ENCODE measurements at places on chromosomes 2 and 18. TPM values are rescaled to one million over a fixed set of nuclear protein-coding genes. Genes with fewer than 3 reads are reported as not detected.

DNA sequence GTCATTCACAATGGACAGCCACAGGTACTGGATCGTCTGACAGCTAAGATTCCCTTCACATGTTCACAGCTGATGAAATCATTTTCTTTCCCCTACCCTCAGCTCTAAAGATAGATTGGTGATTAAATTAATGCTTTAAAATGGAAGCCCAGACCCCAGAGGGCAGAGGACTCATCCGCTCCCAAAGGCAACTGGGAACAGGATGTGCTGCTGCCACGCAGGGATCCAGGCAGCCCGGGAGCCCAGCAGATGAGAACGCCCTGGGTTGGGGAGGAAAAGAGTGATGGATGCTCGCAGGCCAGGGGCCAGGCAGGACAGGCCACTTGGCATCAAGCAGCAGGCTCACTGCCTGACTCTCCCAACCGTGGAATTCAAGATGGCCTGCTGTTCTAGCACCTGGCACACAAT is 41.3 kb downstream of the HDHD2 start:
- DNase-seq: no peak
- H3K4me1 ChIP-seq: no peaks in the 10 kb centered on the region
- no peak overlapping the region for H3K4me3 ChIP-seq
- no peaks in the 10 kb centered on the region for H3K27me3 ChIP-seq
- peaks cover 29% of the 10 kb centered on the region for H3K36me3 ChIP-seq

GRCh38 chr2:76977846-76978727 is 544.1 kb downstream of the LRRTM4 start:
- no peaks in the 10 kb centered on the region for H3K36me3 ChIP-seq
- H3K27me3 ChIP-seq: no peaks in the 10 kb centered on the region
- H3K27ac ChIP-seq: peak overlapping the region; percentile 84

GRCh38 chr2:151408788-151409600 is 708 bp upstream of the RIF1 start:
- DNase-seq: no peak
- H3K36me3 ChIP-seq: peaks cover 7% of the 10 kb centered on the region
- H3K4me3 ChIP-seq: peak overlapping the region; percentile 85
- peak overlapping the region; percentile 89 for H3K27ac ChIP-seq

GRCh38 chr18:49639643-49640391 is 78.0 kb downstream of the LIPG start:
- H3K4me1 ChIP-seq: no peaks in the 10 kb centered on the region
- H3K27ac ChIP-seq: no peak overlapping the region
- no peaks in the 10 kb centered on the region for H3K27me3 ChIP-seq
- no peak for DNase-seq

The NABP1 gene
- total RNA-seq: 15.6 TPM

DNA sequence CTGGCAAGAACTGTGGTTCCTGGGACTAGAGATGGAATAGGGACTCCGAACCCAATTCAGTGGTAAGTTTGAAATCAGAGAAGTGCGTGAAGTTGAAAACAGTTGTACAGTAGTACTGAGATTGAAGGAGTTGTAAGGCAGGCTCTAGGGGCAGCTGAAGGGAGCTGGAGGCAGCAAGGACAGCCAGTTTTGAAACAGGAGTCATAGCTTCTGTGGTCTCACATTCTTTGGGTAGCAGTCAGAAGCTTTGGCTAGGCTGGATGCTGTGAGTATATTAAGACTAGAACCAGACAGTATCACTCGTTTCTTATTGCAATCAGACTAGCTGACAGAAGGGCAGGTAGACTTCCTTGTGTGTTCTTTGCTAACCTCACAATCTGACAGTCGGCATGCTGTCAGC is 64.5 kb upstream of the ADAM23 start:
- H3K27me3 ChIP-seq: no peaks in the 10 kb centered on the region
- H3K4me3 ChIP-seq: no peak overlapping the region
- no peaks in the 10 kb centered on the region for H3K4me1 ChIP-seq
- no peaks in the 10 kb centered on the region for H3K36me3 ChIP-seq

DNA sequence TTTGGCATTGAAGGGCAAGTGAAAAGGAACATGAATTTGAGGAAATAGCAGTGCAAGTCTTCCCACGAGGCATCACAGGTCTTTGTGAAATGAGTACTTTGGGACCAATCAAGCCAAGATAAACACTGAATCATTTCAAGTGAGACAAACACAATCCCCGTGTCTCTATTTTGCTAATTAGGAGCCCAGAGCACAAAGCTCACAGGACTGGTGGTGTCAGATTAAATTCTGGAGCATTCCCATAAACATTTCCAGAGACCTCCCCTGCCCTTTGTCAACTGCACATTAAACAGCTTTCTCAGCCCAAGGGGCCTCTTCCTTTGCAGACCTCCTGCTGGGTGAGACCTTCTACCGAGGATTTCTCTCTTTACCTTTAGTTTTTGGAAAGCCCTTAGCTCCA is 50.7 kb downstream of the DAPL1 start:
- H3K4me3 ChIP-seq: no peak overlapping the region
- H3K4me1 ChIP-seq: peaks cover 19% of the 10 kb centered on the region
- H3K27me3 ChIP-seq: no peaks in the 10 kb centered on the region

DNA sequence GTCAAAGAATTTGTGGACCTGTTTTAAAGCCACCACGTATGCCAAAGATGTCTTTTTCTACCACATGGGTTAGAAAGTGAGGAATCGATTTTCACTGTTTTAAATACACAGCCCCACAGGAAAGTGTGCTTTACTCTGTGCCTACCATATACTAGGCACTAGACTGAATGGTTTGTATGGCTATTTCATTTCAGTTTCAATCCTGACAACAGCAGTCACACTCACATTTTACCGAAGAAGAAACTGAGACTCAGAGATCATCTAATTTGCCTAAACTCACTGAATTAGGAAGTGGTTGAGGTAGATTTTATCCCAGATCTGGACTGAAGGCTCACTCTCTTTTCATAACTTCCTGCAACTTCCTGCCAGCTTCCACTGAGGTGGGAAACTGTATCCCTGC is 176.4 kb downstream of the ALK start:
- no peak overlapping the region for H3K4me3 ChIP-seq
- no peak for DNase-seq
- no peak overlapping the region for H3K27ac ChIP-seq

The FAM117B gene
- total RNA-seq: 29.5 TPM

The KLHL29 gene
- 28.3 TPM for total RNA-seq

The CENPA gene
- 8.8 TPM for total RNA-seq

DNA sequence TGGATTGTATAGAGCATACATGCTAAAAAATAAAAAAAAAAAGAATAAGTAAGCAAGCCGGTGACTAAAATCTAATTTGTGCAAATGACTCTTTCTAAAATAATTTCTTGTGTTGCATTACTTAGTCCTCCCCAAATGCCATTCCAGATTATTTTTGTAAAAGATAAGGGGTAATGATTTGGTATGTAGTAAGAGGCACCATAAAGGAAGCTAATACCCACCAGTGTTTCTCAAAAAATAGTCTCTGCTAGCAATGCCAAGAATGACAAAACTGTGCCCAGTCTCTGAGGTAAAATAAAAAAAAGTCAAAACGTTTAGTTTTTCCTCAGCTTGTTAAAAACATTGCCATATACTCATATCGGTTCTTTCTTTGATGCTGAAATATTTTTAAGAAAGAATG is 2.7 kb downstream of the METTL5 start:
- no peak overlapping the region for H3K4me3 ChIP-seq
- no peak for DNase-seq
- no peak overlapping the region for H3K27ac ChIP-seq

DNA sequence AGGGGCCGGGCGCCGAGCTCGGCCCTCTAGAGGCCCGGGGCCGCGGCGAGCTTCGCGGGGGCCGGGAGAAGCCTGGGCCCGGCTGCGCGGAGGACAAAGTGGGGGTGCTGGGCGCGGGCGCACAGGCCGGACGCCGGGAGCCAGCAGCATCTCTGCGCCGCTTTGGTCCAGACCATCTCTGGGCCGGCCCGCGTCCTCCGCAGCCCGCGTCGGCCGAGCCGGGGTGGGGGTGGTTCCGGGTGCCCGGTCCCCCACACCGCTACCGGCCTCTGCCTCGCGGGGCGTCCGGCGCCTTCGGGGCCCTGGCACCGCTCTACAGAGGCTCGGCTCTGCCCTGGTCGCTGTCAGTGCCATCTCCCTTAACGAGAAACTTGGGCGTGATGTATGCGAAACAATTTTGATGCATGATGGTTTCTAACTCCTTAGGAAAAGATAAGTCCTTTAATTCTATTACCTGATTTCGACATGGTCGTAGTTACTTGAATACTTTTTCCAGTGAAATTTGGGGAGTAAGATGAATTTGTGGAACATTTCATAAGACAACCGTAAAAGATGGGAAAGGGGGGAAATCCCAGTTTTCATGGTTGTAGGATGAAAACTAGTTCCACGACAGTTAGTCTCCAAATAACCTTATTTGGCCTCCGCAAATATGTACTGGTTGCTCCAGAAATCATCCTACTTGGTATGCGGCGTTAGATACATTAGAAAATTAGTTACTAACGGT is 562 bp downstream of the TWSG1 start:
- H3K4me3 ChIP-seq: peak overlapping the region; percentile 85
- H3K36me3 ChIP-seq: peaks cover 10% of the 10 kb centered on the region
- H3K27me3 ChIP-seq: no peaks in the 10 kb centered on the region
- peak overlapping the region; percentile 78 for H3K27ac ChIP-seq
- H3K4me1 ChIP-seq: peaks cover 11% of the 10 kb centered on the region

The SMYD1 gene
- not detected for total RNA-seq

DNA sequence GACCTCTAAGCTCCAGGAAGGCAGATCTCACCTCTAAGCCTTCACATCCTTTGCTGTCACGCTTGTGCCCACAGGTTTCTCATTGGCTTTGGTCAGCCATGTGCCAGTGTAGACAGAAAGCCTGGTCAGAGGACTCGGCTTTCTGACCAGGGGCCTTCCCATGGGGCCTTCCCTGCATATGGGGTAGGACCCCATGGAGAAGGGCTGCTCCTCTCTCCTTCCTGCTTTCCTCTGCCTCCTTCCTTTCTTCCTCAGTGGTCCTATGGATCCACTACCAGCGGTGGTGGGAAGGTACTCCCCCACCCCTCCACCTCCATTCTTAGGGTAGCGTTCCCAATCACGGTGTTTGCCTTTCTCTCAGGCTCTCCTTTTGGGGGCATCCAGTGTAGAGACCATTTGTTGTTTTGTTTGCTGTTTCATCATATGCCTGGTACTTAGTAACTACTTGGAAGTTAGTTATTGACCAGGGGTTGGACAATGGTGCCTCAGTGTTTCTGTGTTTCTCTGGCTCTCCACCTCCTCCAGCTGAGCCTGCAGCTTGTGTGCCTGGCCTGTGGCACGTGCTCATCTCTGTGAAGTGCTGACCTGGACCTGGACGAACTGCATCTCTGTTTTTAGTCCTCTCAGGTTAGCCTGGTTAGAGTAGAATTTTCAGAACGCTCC is 71.6 kb downstream of the ZNF407 start:
- H3K36me3 ChIP-seq: peaks cover 8% of the 10 kb centered on the region
- no peaks in the 10 kb centered on the region for H3K27me3 ChIP-seq
- no peaks in the 10 kb centered on the region for H3K4me1 ChIP-seq
- DNase-seq: no peak

- H3K36me3 ChIP-seq: peaks cover 19% of the 10 kb centered on the region
- peak overlapping the region; percentile 38 for H3K27ac ChIP-seq
- no peak for DNase-seq
- H3K4me1 ChIP-seq: peaks cover 34% of the 10 kb centered on the region
- no peak overlapping the region for H3K4me3 ChIP-seq
These were observed 108.5 kb downstream of the STK39 start for GRCh38 chr2:168138901-168139300.

DNA sequence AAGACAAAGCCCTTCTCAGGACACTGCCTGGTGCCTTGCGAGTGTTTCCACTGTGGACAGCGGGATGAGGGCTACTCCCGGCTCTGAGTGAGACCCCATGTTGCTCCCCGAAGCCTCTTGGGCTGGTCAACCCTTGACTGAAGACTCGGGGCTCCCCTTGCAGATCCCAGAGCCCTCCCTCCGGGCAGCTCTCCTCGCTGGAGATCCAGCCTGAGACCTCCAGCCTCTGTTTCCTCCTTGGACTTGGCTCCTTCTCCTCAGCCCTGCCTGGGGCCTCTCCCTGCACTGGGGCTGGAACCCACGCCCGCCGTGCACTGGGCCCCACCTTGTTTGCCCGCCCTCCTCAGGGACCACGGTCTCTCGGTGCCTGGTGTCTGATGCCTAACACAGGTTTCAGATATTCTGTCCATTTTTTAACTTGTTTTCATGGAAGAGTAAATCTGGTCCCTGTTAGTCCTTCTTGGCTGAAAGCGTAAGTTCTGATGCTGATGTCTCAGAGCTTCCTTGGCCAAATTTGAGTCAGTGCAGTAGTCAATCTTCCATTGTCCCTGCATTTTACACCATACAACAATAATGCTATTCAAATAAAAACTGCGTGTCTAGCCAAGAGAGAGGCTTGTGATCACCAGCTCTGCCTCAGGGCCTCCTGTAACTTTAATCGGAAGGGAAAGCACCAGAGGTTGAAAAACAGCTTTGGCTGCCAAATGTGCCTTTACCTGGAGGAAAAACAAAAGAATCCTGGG is 139.3 kb upstream of the CTDP1 start:
- H3K27me3 ChIP-seq: peaks cover 17% of the 10 kb centered on the region
- no peaks in the 10 kb centered on the region for H3K36me3 ChIP-seq
- DNase-seq: no peak
- no peak overlapping the region for H3K27ac ChIP-seq
- H3K4me3 ChIP-seq: no peak overlapping the region
